ENCODE measurements at places on chromosomes 4 and X. TPM values are rescaled to one million over a fixed set of nuclear protein-coding genes. Genes with fewer than 3 reads are reported as not detected.

DNA sequence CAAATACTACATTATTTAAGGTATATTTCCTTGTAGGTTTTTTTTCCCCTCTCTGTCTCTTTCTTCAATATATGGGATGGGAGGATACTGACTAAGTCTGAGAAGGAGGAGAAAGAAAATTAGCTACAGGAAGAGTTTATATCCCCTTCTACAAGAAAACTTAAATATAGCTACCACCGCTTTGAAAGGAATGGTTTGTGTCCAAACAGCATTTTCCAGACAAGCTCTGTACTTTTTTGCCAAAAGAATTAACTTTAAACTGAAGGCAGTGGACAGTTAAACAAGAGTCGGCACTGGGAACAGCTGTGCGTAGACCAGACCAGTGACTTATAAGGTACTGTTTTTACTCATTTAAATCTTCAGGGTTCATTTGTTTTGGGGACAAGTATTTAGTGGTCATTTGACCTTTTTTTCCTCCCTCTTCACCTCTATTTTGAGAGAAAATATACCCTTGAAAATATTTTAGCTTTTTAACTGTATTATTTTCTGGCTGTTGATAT lies 303.7 kb downstream of the ARHGAP24 start:
- DNase-seq: no peak

- DNase-seq: no peak
These were observed 19.1 kb downstream of the MFAP3L start for GRCh38 chr4:170007113-170007512.

GRCh38 chr4:33537527-33537926 lies 2706.8 kb downstream of the ARAP2 start:
- no peak for DNase-seq

GRCh38 chrX:13015536-13016236 lies 28.7 kb downstream of the FAM9C start:
- no peak for DNase-seq

DNA sequence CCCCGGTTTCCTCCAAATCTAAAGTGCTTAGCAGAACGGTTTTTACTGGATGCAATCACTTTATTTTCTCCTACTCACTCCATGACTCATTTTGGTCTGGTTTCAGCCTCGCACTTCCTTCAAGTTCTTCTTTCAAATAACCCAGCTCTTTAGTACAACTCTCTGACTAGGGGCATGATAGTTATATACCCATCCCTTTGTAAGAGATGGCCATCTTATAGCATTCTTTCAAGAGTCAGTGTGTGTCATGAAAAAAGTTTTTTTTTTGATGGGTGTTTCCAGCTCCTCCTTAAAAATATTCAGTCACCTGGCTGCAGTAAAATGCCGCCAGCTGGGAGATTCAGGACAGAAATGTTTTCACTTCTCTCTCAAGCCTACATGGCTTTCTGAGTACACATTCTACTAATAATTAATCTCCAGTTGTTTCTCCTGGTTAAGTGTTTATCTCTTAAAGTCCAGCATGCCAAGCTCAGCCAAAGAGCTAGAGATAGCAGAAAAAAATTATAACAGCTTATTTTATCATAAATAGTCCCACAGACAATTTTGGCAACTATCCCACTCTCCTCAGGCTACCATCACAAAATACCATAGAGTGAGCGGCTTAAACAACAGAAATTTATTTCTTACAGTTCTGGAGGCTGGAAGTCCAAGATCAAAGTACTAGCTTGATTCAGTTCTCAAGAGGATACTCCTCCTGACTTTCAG lies 139.3 kb downstream of the GASK1B start:
- no peak for DNase-seq

- DNase-seq: no peak
These were observed 101.2 kb upstream of the DUSP21 start for GRCh38 chrX:44742480-44743155.

- DNase-seq: no peak
These were observed 113.0 kb upstream of the SH3RF1 start for GRCh38 chr4:169383724-169384123.

GRCh38 chr4:8763966-8764901 lies 107.4 kb downstream of the HMX1 start:
- no peak for DNase-seq

DNA sequence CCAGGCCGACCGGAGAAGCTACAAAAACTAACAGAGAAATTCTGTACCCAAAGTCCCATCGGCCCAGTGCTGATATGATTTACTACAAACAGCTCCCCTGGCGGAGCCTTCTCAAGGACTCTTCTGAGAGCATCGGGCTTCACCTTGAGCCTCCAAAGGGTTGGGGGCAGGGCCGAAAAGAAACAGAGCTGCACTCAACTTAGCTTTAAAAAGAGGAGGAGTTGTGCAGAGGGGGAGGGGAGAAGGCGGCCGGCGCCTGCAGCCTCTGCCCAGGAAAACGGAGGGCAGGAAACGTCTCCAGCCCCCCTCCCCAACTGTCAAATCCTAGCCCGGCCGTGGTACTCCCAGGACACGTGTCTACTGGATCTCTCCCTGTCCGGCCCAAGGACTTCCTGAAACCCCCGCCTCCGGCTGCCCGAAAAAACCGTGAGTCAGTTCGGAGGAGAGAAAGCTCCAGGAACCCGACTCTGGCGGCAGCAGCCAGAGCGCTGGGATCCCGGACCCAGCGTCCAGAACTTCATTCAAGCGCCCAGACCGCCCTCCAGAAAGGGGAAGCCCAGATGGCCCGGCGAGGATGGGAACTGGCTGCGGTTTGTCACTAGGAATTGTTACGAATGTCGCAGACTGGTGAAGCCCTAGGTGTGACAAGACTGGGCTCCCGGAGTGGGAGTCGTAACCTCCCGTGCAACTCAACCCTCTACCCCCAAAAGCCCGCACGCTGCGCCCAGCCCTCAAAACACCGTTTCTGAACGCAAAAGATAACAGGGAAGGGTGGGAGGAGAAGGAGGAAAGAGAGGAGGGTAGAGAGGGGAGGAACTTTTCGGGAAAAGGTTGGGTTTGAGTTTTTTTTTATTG lies 973 bp downstream of the ADAMTS3 start:
- DNase-seq: peak; percentile 79

GRCh38 chr4:16271411-16271810 lies 45.1 kb upstream of the TAPT1 start:
- DNase-seq: no peak

DNA sequence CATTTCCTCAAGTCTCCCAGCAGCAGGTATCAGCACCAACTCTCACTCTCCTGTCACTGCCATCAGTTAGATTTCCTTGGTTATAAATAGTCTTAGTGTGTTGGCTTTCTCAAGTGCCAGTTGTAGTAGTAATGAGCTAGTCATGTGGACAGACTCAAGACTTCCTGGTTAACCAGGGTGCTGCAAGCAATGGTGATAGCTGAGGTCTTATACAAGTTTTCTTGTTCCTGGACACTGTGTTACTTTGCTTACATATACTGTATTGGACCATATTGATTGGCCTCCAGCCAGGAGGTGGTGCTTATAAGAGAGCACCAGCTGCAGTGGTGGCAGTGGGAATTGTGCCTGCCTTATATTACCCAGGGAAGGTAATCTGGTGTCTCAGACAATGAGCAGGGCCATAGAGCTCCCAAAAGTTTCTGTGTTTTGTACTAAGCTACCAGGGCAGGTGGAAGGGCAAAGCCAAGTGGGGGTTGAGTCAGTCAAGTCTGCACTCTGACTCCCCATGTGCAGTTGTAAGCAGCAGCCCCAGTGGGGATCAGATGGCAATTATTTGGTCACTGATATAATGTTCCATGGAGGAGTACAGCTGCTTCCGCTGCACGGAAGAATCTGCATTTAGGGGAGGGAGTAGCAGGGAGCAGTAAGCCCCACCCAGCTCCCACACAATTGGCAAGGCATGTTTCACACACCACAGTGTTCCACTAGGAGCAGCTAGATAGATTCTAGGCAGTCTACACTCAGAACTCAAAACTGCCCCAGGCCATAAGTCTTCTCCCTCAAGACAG lies 24.1 kb upstream of the ZDHHC15 start:
- DNase-seq: no peak

- no peak for DNase-seq
These were observed 9.0 kb downstream of the RNF150 start for GRCh38 chr4:141124224-141124623.

DNA sequence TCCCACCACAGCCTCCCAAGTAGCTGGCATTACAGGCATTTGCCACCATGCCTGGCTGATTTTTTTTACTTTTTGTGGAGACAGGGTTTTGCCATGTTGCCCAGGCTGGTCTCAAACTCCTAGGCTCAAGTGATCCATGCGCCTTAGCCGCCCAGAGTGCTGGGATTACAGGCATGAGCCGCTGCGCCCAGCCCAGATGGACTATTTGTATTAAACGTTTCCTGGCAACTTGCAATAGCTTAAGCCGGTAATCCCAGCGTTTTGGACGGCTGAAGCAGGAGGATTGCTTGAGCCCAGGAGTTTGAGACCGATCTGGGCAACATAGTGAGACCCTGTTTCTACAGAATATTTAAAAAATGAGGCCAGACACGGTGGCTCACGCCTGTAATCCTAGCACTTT lies 18.4 kb downstream of the UBE2K start:
- DNase-seq: no peak

Gene NOX1
- polyA plus RNA-seq: 1.0 TPM

Gene HDX
- polyA plus RNA-seq: 7.6 TPM

Gene TLR3
- polyA plus RNA-seq: 10.0 TPM

Gene SHROOM4
- polyA plus RNA-seq: 33.6 TPM
